ENCODE measurements at places on chromosomes 13 and 19.

DNA sequence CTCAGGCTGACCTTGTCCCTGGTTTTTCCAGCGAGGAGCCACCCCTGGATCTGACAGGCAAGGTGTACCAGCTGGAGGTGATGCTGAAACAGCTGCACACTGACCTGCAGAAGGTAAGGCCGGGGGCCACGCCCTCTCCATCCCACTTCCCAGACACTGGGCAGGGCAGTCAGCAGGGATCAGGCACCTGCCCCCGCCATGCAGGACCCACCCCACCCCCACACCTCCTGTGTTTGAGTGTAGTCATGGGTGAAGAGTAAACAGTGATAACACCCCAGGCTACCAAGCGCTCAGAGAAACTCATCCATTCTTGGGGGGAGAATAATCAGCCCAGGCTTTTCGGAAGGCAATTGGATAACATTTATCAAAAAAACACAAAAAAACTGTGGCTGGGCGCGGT is 19.9 kb downstream of the DPF1 start:
- no peak for DNase-seq

GRCh38 chr13:91506759-91507158 is 108.3 kb downstream of the GPC5 start:
- DNase-seq, result no peak

GRCh38 chr13:44768775-44769581 is 192.8 kb upstream of the TSC22D1 start:
- peak; percentile 22 for DNase-seq

DNA sequence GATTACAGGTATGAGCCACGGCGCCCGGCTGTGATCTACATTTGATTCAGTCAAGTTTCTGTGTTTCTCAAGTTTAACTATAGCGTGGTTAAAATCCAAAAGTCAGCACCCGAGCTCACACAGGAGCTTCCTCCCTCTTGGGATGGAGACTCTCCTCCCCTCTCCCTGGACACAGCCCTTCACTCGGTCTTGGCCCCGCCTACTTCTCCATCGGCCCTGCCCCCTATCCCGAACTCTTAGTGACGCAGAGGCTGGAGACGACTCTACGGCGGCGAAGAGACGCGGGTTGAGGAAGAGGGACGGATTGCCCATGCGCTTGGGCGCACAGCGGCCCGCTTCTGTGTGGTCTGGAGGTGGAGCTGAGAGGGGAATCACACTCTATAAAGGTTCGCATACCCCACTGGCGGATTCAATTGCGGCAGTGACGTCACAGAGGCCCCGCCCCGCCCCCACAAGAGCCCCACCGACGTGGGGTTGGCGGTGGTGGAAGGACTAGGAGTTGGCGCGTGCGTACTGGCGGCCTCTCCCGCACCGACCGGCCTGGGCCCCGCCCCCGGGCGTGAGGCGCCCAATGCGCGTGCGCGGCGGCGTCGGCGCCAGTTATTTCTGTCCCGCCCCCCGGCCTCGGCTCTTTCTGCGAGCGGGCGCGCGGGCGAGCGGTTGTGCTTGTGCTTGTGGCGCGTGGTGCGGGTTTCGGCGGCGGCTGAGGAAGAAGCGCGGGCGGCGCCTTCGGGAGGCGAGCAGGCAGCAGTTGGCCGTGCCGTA is at the start of gene TRIM28:
Gene TRIM28, plus strand, starts transcription at position 239 of the 765 bp plus-strand sequence. CDS start 694 bp downstream, outside the sequence.
- peak; percentile 99 for DNase-seq

- DNase-seq, result no peak
Observed at GRCh38 chr19:1632462-1633268, 19.8 kb downstream of the TCF3 start.

GRCh38 chr13:27419328-27419727 is 5.1 kb upstream of the GTF3A start:
- DNase-seq, result no peak

DNA sequence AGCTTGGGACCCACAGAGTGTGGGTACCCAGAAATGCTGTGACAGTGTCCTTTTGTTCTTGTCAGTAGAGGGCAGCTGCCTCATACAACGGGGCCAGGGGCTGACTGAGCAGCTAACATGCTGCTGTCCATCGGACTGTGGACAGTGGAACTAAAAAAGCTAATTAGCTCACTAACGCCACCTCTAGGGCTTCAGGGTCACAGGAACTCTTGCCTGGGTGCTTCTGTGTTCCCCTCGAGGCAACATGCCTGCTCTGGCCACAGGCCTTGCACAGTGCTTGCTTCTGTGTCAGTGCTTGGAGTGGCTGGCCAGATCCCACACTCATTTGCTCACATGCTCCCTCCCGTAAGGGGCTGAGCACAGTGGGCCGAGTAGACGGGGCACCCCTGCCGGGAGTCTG is 377.0 kb downstream of the OLFM4 start:
- DNase-seq, result no peak

GRCh38 chr13:32837307-32837972 is 178.8 kb upstream of the KL start:
- no peak for DNase-seq

DNA sequence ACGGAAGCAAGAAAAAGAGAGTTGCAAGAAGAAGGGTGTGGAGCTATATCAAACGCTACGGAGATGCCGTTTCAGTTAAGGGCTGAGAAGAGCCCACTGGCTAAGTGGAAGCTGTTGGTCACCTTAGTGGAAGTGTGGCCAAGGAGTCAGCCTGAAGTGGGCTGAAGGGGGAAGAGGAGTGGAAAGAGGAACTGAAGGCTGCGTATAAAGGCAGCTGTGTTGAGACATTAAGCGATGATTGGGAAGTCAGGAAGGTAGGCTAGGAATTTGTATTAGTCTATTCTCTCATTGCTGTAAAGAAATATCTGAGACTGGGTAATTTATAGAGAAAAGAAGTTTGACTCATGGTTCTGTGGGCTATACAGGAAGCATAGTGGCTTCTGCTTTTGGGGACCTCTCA is 14.1 kb upstream of the FRY start:
- DNase-seq, result peak; percentile 51

DNA sequence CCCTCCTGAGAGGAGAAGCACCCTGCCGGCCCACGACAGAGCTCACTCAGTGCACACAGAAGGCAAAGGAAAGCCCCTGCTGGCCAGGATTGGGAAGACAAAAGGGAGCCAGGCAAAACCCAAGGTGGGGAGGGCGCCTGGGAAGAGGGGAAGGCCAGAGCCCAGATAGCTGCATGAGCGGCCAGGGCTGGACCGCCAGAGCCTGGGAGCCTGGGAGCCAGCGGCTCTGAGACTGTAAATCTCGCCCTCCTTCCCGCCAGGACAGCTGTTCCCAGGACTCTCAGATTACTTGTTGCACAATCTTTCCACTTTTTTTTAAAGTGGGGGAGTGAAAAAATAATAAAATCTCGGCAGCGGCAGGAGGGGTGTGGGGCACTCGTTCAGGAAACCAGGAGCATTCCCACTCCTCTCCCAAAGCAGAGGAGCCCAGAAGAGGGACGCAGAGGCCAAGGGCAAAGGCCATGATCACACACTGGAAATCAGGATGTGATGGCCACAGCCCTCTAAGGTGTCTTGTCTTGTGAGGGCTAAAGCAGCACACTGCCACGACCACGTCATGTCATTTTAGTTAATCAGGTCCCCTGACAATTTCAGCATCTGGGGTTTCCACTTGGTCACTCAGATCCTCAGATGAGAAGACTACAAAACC is 19.6 kb upstream of the EPHX3 start:
- DNase-seq, result peak; percentile 24

GRCh38 chr19:52638601-52639000 is 446 bp upstream of the ZNF83 start:
- no peak for DNase-seq

DNA sequence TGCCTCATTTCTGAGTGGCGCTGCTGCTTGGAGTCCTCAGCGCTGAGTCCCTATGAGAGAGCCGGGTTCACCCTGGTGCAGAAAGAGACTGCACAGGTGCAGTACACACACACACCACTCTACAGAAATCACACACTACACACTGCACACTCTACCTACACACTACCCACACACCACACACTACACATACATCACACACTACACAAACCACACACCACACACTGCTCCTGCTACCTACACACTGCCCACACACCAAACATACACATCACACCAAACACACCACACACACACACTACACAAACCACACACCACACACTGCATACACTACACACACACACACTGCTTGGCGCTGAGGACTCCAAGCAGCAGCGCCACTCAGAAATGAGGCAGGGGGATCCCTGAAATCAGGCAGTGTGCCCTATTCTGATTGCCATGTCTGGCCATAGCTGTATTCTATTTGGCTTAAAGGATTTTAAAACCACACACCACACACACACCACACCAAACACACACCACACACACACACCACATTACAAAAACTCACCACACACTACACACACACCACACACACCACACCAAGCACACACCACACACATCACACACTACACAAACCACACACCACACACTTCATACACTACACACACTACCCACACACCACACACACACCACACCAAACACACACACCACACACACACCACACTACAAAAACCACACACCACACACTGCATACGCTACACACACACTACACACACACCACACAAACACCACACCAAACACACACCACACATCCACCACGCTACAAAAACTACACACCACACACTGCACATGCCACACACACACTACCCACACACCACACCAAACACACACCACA is 4.9 kb downstream of the MAG start:
- DNase-seq, result no peak

- no peak for DNase-seq
Observed at GRCh38 chr13:27536361-27537101, 83.8 kb downstream of the LNX2 start.

DNA sequence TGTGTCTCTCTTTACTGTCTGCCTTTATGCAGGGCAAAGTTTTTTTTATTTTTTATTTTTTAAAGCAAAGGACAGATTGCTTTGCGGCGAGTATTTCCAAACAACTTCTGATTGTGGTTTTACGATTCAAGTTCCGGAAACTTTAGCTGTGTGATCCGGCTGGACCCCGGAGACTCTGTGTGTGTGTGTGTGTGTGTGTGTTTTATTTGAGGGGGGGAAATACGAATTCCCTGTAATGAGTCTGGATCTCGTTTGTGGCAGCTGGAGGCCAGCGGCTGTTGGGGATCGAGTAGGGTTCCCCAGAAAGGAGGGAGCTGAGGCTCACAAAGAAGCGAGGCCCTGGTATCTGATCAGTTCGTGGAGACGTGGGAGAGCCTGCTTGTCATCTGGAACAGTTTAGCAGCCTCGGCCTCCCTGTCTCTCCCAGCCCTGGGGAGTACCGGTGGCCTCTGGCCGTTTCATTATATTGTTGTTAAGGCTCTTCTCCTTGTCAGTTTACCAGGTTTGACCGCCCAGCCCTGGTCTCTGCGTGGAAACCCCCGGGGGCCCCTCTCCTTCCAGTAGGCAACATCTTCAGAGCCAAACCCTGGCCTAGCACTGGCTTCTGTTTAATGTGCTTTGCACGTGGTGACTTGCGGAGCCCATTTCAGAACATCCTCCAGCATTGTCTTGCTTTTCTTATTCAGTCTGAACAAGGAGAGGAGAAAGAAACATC is 1.3 kb downstream of the FARP1 start:
- peak; percentile 26 for DNase-seq

- DNase-seq, result no peak
Observed at GRCh38 chr13:100075700-100076587, 12.9 kb upstream of the PCCA start.

GRCh38 chr13:71054358-71054757 is 812.6 kb downstream of the DACH1 start:
- DNase-seq, result no peak

Data from KBM-7 (cell line).